Activated CD4-positive, alpha-beta T cell treated with anti-CD3 and anti-CD28 coated beads for 36 hours (primary cell): ENCODE measurements at places on chromosomes 16 and 17.
A peak's percentile ranks its signal among the peaks of the same experiment; 100 is the strongest.

DNA sequence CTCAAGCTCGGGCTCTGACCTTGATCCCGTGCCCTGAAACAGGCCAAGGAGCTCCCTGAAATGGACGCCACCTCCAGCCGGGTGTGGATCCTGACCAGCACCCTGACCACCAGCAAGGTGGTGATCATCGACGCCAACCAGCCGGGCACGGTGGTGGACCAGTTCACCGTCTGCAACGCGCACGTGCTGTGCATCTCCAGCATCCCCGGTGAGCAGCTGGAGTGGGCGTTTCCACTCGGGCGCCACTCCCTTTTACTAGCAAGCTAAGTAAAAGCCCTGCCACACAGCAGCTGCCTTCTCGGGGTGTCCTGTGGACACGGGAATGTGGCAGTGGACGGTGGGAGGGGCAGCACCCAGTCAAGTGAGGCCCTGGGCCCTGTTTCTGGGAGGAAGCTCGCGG lies 6.4 kb downstream of the NME3 start:
- DNase-seq: no peak

GRCh38 chr17:20226814-20227482 lies 217.8 kb downstream of the SPECC1 start:
- DNase-seq: peak; percentile 90

GRCh38 chr17:41163828-41164227 lies 3.3 kb upstream of the KRTAP4-4 start:
- DNase-seq: no peak

GRCh38 chr17:81809556-81809998 lies 5.6 kb downstream of the GCGR start:
- DNase-seq: no peak

DNA sequence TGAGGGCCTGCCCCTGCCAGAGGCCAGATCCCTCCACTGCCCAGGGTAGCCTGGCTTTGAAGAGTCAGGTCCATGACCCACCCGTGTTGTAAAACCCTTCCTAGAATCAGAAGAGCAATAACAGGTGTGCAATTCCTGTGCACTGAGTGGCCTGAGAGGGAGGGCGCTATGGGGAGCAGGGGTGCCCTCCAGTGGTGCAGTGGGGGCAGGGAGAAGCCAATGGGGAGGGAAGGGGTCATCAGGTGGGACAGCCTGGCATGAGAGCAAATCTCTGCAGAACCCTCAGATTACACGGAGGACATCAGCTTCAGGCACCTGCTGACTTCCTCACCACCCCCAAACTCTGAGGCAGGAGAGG lies 72.9 kb upstream of the ZNF469 start:
- peak; percentile 29 for DNase-seq
